ENCODE measurements at places on chromosomes 2 and 18.

DNA sequence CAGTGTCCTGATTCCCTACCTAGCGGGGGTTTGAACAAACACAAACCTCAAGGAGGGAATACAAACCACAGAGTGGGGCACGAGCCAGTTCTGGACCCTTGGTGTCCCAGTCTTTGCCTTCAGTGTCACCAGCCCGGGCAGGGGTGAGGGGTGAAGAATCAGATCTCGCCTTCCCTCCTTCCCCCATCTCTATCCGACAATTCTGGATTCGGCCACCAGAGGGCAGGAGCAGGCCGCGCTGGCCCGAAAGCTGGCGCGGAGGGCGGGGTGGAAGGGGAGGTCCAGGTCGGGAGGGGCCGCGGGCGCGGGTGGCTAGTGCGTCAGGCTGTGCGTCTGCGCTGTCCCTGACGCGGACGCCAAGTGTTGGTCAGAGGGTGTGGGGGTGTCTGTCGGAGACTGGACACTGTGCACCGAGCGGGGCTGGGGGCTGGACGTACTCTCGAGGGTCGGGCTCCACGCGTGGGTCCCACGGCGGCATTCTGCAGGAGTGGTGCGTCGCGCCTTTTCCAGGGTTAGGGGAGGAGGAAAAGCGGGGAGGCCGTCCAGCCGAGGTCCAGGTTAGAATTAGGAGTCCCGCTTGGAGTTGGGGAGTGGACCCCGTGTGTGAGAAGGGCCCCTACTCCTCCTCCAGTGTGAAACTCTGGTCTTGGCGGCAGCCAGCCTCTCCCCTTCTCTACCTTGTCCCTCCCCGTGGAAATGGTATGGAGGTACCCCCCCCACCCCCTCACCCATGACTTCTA is 2.9 kb upstream of the CRYBA2 start:
- peak; percentile 93 for DNase-seq

GRCh38 chr2:189411860-189412259 is 29.4 kb upstream of the WDR75 start:
- DNase-seq, result peak; percentile 91

GRCh38 chr2:74525717-74526648 is at the start of gene DQX1:
DQX1 (minus strand) TSS chr2:74526231; CDS start chr2:74525729, 502 bp downstream.
- DNase-seq, result peak; percentile 57

DNA sequence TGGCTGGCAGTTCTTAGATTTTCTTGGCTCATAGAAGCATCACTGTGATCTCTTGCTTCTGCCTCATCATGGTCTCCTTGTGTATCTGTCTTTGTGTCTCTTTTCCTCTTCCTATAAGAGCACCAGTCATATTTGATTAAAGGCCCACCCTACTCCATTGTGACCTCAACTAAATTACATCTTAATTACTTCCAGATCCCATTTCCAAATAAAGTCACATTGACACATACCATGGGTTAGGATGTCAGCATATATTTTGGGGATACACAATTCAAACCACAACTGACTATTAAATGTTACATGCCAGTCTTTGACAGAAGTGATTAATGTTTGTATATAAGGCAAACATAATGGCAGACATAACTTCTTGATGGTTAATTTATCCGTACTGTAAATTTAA is 27.3 kb upstream of the TMX3 start:
- DNase-seq, result no peak

GRCh38 chr2:902584-902983 is 48.1 kb upstream of the SNTG2 start:
- DNase-seq, result no peak

DNA sequence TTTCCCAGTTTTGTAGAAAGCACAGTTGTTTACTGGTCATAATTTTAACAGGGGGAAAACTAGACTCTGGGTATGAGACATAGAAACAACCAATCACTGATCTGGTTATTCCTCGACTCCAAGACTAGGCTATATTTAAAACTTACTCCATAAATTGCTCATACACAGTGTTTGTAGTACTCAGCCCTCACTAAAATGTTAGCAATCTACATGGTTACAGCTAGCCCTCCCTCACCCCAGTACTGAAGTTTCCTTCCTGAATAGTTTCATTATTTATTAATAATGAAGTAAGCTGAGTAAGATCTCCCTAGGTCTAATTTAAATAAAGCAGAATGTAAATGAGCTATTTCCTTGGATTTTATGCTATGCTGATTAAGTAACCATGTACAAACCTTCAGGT is 275.1 kb downstream of the CDH20 start:
- no peak for DNase-seq

DNA sequence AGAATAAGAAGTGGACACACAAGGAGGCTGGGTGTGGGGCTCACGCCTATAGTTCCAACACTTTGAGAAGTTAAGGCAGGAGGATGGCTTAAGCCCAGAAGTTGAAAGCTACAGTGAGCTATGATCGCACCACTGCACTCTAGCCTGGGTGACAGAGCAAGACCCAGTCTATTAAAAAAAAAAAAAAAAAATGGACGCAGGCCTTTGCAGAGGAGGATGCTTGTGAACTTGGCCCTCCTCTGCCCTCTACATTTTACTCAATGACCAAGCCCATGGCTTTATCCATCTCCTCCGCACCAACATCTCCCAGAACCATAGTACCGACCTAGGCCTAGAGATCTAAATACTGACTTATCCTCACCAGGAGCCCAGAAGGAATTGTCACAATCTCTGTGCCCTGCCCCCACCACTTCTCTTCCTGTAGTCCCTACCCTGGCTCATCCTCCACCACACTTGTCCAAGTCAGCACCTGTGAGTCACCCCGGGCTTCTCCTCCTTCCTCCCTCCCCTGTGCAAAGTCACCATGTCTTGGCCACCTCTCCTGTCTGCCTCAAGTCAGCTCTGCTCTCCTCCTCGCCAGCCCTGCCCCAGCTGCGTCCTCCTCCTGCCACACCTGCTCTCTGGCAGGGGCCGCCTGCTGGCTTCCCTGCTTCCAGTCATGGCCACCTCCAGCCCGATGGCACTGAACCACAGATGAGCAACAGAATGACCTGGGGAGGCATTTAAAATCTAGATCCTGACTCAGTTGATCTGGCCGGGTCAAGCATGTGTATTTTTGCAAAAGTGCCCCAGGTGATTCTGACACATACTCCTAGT is 35.8 kb upstream of the ASPRV1 start:
- peak; percentile 41 for DNase-seq

- no peak for DNase-seq
Measured at GRCh38 chr2:42787424-42787787, 5.0 kb downstream of the HAAO start.

- peak; percentile 62 for DNase-seq
Measured at GRCh38 chr2:46416739-46417403, 62.5 kb upstream of the TMEM247 start.

GRCh38 chr2:82317012-82317411 is 2012.5 kb upstream of the LRRTM1 start:
- no peak for DNase-seq

- no peak for DNase-seq
Measured at GRCh38 chr2:199465988-199466691, 8.4 kb upstream of the SATB2 start.

GRCh38 chr2:134499307-134499926 is 219.4 kb downstream of the TMEM163 start:
- DNase-seq, result no peak

GRCh38 chr2:178069551-178069950 is 3.0 kb downstream of the PDE11A start:
- no peak for DNase-seq

- no peak for DNase-seq
Measured at GRCh38 chr2:55063713-55064323, 13.6 kb upstream of the RTN4 start.

GRCh38 chr2:201152517-201152916 is 30.4 kb upstream of the CASP10 start:
- DNase-seq, result no peak

- DNase-seq, result no peak
Measured at GRCh38 chr2:196144513-196145126, 26.8 kb downstream of the STK17B start.

GRCh38 chr2:216792222-216793021 is 67.4 kb downstream of the TNP1 start:
- DNase-seq, result peak; percentile 50

GRCh38 chr2:112493858-112494648 is 12.1 kb downstream of the TTL start:
- DNase-seq, result peak; percentile 71

DNA sequence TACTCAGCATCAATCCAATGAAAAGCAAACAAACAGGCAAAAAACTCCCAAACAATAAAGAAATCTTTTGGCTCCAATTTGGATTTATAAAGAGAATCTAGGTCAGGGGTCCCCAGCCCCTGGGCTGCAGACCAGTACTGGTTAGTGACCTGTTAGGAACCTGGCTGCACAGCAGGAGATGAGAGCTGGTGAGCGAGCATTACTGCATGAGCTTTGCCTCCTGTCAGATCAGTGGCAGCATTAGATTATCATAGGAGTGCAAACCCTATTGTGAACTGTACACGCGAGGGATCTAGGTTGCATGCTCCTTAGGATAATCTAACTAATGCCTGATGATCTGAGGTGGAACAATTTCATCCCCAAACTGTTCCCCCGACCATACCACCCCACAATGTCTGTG is 102.2 kb downstream of the KIAA1328 start:
- DNase-seq, result no peak

DNA sequence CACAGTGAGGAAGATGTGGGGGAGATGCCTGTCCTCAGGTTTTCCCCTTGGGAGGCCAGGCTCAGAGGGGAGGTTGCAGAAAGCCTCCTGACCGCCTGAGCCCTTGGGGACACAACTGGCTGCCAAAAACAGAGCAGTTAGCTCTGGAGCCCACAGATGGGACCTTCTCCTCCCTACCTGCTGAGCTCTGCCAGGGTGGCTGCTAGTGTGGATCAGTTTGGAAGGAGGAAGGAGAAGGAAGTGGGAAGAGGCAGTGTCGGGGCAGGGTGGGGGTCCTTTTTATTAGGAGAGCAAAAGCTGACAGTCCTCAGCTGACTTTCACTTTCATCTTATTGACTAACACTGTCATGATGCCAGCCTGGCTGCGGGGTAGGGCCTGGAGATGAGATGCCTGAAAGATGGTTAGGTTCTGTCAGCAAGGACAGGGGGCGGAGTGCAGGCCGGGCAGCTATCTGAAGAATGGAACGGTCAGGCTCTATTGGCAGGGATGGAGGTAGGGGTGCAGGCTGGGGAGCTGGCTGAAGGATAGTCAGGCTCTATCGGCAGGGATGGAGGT is 188.5 kb upstream of the HDAC4 start:
- no peak for DNase-seq

GRCh38 chr2:121816797-121817196 is 61.3 kb downstream of the TSN start:
- DNase-seq, result no peak

- DNase-seq, result no peak
Measured at GRCh38 chr18:5155907-5156287, 41.2 kb downstream of the AKAIN1 start.

GRCh38 chr2:156511803-156512202 is 75.6 kb downstream of the GPD2 start:
- no peak for DNase-seq

DNA sequence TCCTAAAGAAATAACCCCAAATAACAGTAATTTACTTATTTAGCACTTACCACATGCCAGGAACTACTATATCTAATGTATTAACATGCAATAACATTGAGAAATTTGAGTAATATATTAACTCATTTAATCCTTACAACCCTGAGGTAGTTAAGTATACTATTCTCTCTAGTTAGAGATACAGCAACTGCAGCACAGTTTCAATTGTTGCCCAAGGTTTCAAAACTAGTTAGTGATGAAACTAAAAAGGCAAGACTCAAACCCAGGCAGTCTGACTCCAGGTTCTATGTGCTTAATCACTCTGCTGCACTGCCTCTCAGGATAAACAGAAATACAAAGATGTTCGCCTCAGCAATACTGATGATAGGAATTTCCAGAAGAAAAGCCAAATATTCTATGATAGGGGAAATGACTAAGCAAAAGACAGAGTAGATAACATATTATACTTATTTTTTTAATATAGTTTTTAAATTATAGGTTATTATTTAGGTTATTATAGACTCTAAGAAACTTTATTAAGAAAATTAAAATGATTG is 88.0 kb downstream of the SS18 start:
- no peak for DNase-seq

All from foreskin fibroblast (primary cell).